ENCODE measurements at places on chromosomes 2 and 18.

- DNase-seq, result no peak
- peaks cover 9% of the 10 kb centered on the region for H3K4me1 ChIP-seq
- no peaks in the 10 kb centered on the region for H3K27me3 ChIP-seq
- H3K27ac ChIP-seq, result no peak overlapping the region
These were observed 432.8 kb downstream of the METTL4 start for GRCh38 chr18:2138552-2138951.

- peaks cover 11% of the 10 kb centered on the region for H3K36me3 ChIP-seq
- peaks cover 89% of the 10 kb centered on the region for H3K4me1 ChIP-seq
- DNase-seq, result no peak
- H3K27ac ChIP-seq, result peak overlapping the region; percentile 100
- H3K4me3 ChIP-seq, result no peak overlapping the region
These were observed 41.2 kb downstream of the ASAP2 start for GRCh38 chr2:9247786-9248185.

DNA sequence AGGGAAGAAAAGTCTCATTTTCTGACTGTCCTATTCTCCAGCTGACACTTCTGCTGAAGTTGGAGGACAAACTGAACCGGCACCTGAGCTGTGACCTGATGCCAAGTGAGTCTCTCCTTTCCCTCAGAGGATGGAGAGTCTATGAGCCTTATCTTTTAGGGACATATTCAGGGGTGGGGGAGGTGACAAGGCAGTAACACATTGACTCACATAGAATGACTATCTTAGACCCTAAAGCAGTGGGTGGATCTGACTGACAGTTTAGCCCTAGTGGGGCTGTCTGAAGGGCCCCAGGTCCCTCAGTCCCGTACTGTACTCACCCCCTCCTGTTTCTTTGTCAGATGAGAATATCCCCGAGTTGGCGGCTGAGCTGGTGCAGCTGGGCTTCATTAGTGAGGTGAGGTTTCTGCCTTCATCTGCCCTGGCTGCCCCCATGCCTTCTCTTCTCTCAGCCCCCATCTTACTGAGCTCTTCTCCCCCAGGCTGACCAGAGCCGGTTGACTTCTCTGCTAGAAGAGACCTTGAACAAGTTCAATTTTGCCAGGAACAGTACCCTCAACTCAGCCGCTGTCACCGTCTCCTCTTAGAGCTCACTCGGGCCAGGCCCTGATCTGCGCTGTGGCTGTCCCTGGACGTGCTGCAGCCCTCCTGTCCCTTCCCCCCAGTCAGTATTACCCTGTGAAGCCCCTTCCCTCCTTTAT, 805 bp upstream of the KRTCAP3 start:
- DNase-seq, result no peak
- no peak overlapping the region for H3K4me3 ChIP-seq
- peaks cover 51% of the 10 kb centered on the region for H3K36me3 ChIP-seq
- no peak overlapping the region for H3K27ac ChIP-seq
- H3K4me1 ChIP-seq, result peaks cover 9% of the 10 kb centered on the region

DNA sequence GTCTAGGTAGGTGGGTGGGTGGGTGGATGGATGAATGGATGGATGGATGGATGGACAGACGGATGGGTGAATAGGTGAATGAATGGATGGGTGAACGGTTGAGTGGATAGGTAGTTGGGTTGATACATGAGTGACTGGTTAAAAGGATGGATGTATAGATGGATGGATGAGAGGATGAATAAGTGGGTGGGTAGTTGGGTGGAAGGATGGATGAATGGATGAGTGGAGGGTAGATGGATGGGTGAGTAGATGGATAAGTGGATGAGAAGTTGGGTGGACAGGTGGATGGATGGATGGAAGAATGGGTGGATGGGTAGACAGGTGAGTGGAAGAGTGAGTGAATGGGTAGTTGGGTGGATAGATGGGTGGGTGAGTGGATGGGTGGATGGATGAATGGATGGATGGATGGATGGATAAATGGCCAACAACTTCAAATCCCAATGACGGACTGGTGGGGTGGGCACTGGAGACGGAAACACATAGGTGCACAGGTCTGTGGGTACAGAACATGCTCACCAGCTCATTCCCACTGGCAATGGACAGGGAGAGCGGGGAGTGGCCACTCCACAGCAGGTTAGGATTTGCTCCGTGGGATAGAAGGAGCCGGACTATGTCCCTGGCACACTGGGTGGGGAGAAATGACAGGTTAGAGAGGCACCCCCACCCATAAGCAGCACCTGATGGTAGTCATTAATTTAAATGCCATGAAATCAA, 48.8 kb downstream of the ANKMY1 start:
- H3K4me1 ChIP-seq, result no peaks in the 10 kb centered on the region
- DNase-seq, result no peak
- no peaks in the 10 kb centered on the region for H3K36me3 ChIP-seq
- no peak overlapping the region for H3K4me3 ChIP-seq
- H3K27me3 ChIP-seq, result no peaks in the 10 kb centered on the region

DNA sequence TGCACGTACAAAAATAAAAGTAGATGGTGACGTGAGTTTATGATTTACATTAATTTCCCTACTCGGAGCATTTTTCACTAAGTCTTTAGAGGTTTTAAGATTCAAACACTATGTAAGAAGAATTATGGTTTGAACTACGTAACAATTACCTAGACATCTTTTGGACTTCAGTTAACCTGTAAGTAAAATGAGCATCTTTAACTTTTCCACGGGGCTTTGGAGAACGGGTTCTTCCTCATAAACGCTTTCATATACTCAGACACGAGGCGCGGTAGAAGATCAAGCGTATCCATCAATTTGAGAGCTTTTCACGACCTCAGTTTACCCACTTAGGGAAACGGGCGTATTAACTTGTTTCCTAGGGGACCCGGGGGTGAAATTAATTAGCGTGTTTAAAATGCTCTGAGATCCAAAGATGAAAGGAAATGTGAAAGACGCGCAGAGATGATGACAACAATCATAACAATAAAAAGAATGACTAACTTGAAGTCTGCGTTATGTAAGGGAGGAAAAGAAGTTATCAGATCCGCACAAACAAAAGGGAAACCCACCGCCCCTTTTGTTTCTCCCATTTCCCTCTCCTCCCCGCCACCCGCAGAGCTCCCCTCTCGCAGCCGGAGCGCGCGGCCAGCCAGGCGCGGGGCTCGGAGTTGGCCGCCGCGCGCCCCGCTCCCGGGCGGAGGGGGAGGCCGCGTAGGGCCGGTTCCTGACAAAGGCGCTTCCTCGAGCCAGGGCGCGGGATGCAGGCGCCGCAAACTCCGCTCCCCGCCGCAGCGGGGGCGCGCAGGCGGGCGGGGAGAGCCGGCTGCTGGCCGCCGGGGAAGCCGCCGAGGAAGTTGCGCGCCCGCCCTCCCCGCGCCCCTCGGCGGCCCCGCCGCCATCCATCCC, 807 bp downstream of the PELI1 start:
- H3K4me1 ChIP-seq, result peaks cover 22% of the 10 kb centered on the region
- H3K36me3 ChIP-seq, result no peaks in the 10 kb centered on the region
- no peak for DNase-seq
- H3K4me3 ChIP-seq, result peak overlapping the region; percentile 91

GRCh38 chr18:8319798-8320489, 289.3 kb upstream of the RAB12 start:
- H3K4me3 ChIP-seq, result no peak overlapping the region
- no peaks in the 10 kb centered on the region for H3K36me3 ChIP-seq
- H3K27me3 ChIP-seq, result no peaks in the 10 kb centered on the region
- no peak for DNase-seq

DNA sequence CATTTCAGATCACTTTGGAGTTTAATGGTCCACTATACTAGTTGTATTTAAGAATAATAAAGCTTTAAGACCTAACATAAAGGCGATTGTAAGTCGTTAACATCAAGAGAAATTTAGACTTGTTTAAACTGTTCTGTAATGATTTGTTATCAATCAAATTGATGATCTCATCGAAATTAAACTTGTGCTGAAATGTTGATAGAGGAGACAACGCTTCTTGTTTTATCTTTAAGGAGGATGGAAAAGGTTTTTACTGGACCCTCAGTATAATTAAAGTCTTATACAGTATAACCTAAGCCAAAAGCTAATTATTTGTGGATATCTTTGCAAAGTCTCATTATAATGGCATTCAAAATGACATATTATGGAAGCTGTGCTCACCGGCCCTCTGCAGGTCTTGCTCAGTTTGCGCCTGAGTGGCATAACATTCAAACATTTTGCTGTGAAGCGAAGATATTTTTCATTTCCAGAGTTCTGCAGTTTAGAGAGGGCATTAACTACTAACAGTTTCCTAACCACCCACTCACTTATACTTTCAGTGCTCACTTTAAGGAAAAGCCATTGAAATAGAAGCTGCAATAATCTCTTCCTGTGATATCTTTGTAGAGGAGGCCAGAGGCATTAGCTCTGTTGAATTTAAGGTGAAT, 1.4 kb upstream of the SERTAD2 start:
- peak overlapping the region; percentile 77 for H3K4me3 ChIP-seq
- peak overlapping the region; percentile 88 for H3K27ac ChIP-seq
- no peaks in the 10 kb centered on the region for H3K36me3 ChIP-seq

All from RWPE2 (cell line).